ENCODE measurements at places on chromosomes 3 and 15.

DNA sequence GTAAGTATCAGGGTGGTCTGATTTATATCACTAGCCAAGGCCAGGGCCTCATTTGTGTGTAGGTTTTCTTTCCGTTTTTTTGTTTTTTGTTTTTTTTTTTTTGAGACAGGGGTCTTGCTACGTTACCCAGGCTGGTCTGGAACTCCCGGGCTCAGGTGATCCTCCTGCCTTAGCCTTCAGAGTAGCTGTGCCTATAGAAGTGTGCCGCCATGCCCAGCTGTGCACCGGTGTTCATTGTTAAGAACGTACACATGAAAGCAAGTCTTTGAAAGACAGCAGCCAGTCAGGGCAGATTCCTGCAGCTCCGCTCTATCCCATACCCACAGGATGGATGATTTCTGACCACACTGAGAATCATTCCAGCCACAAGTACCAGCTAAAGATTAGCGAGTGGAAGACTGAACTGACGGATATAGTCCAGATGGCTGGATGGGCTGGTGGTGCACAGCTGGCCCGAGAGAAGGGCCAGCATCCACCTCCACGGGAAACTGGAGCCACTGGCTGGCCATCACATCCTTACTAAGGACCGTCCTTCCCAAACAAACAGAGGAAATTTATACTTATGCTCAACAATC, 95.4 kb downstream of the PCSK6 start:
- DNase-seq = no peak

- DNase-seq = no peak
Measured at GRCh38 chr3:19931180-19931692, 2.8 kb downstream of the EFHB start.

DNA sequence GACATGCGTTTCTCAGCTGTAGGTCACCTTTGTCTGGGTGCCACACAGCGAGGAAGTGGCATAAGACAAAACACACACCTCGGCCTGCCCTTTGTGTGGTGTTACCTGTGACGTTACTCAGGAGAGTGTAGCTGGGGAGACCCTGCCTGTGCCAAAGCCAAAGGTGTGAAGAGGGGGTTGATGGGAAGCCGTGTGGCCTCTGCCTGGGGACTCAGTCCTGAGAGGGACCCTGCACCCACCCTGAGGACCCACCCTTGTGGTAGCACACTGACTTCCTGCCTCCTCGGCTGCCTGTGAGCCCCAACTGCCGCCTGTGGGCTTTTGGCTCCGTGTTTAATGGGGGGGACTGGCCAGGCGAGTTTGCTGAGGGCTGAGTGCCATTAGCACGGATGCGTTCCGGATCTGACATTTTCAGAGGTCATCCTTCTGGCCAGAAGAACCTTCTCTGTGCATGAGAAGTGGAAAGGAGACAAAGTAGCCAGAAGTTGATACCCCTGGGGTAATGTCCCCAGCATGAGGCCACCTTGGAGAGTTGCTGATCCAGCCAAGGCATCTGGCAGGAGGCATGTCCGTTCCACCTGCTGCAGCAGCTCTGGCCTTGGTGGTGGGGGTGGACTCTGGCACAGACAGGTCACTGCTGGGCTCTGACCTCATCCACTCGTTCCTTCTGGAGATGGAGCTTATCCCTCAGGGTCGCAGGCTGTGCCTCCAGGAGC, 51.8 kb upstream of the FURIN start:
- DNase-seq = no peak

GRCh38 chr15:98706986-98707385, 58.6 kb downstream of the IGF1R start:
- no peak for DNase-seq

DNA sequence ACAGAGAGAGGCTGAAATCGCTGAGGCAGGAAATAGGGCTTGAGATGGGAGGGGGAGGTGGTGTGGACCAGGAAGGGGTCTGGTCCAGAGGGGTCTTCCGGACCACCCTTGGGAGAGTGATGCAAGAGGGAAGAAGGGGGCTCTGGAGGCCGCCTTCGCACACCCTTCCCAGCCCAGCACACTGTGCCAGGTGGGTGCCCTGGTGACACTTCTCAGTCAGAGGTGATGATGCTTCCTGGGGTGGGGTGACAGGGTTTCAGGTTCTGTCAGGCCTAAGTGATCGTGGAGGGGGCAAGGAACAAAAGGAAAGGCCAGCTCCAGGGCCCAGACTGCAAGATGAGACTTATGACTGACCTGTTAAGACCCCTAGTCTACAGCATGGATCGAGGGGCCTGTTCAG, 12.7 kb downstream of the SEMA3G start:
- DNase-seq = no peak

GRCh38 chr3:42697289-42698051, 5.1 kb downstream of the HHATL start:
- DNase-seq = no peak

- DNase-seq = no peak
Measured at GRCh38 chr15:79136434-79137046, 46.0 kb upstream of the RASGRF1 start.

DNA sequence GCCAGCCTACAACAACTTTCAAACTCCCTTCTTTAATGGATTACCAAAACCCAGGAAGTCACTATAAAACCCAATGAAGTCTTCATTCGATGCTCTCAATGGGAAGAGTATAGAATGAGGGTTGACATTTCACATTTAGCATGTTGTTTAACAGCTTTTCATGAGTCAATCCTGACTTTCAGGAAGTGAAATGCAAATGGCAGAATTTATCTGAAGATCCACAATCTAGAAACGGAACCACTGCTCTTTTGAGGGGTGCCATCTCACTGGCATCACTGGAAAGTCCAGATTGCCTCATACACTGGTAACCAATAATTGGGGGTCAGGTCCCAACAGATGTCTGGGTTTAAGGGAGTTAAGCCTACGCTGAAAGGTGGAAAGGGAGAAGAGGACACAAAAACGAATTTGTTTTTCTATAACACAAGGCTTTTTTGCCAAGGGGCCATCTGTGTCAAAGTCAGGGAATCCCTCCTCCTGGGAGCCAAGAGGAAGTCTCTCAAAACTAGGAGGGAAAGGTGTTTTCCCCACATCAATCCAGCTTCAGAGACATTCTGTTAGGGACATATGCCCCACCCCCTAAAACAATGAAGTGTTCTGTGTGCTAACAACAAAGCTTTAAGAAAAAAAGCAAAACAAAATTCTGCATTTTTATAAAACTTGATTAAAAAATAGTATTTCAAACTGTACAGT, 12.0 kb upstream of the ATP1B3 start:
- no peak for DNase-seq

DNA sequence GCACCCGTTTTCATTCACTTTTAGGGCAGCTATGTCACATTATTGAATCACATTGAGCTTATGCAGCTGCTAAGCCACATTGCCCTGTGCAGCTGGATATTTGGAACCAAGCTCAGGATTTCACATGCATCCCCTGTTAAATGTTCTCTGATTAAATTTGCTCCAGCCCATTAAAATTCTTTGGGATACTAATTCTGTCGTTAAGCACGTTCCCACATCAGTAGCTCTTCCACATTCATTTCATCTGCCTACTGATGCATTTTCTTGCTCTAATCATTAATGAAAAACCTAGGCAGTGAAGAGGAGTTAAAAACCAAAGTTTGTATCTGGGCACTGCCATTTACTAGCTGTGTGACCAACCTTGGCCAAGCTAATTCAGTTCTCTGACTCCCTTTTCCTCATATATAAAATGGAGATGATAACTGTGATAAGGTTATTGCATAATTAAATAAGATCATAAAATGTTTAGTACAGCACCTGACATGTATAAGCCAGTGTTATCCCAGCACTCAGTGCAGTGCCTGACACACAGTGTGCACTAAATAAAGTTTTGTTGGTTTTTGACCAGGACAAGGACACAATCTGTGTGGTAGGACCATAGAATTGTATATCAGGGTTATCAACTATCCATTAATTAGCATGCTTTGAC, 222.2 kb upstream of the ATP11B start:
- DNase-seq = no peak

GRCh38 chr15:70121624-70122302, 24.0 kb upstream of the TLE3 start:
- no peak for DNase-seq

- no peak for DNase-seq
Measured at GRCh38 chr3:63328365-63328764, 50.3 kb downstream of the SYNPR start.

DNA sequence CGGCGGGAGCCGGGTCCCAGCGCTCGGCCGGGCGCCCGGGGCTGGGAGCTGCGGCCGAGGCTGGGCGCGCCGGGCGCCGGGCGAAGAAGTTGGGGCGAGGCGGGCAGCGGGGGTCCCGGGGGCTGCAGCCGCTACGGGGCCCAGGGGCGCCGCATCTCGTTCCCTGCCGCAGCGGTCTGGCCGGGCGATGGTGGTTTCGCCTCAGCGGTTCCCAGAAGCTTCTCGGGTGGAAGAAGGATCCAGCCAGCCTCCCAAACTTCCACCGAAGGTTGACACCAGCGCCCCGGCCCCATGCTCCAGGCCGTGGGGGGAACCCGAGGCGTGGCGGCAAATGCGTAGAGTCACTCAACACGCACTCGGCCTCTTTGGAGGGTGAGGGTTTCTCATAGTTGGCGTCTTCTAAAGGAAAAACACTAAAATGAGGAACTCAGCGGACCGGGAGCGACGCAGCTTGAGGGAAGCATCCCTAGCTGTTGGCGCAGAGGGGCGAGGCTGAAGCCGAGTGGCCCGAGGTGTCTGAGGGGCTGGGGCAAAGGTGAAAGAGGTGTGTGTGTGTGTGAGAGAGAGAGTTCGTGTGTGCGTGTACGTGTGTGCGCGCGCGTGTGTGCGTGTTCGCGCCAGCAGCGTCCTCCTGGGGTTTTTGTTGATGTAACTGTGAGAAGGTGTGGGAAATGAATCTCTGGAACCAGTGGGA, 940 bp downstream of the BOC start:
- no peak for DNase-seq

GRCh38 chr3:134361162-134361835, 12.9 kb downstream of the AMOTL2 start:
- DNase-seq = no peak

DNA sequence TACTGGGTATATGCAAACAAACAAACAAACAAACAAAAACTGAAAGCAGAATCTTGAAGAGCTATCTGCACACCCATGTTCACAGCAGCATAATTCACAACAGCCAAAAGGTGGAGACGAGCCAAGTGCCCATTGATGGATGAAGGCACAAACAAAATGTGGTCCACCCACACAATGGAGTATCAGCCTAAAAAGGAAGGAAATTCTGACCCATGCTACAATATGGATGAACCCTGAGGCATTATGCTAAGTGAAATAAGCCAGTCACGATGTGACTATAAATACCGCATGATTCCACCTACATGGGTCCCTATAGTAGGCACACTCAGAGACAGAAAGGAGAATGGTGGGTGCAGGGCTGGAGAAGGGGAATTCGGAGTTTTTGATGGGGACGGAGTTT, 24.1 kb downstream of the XPC start:
- no peak for DNase-seq

GRCh38 chr15:89593018-89593417, 17.7 kb downstream of the TICRR start:
- no peak for DNase-seq

- no peak for DNase-seq
Measured at GRCh38 chr15:75008629-75009326, 13.4 kb downstream of the SCAMP5 start.

GRCh38 chr3:53486961-53487654, 7.3 kb upstream of the CACNA1D start:
- DNase-seq = no peak

GRCh38 chr3:100830931-100831330, 121.6 kb downstream of the TFG start:
- no peak for DNase-seq

DNA sequence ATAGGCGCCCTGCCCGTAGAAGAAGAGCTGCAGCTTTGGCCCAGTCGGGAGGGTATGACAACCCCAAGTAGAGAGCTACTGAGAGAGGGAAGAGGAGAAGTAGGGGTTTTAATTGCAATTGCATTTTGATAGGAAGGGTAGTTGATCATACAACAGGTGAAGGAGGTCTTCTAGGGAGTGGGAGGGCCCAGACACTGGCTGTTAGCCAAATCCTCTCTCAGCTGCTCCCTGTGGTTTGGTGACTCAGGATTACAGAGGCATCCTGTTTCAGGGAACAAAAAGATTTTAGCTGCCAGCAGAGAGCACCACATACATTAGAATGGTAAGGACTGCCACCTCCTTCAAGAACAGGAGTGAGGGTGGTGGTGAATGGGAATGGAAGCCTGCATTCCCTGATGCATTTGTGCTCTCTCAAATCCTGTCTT, 408.9 kb upstream of the THBS1 start:
- no peak for DNase-seq

DNA sequence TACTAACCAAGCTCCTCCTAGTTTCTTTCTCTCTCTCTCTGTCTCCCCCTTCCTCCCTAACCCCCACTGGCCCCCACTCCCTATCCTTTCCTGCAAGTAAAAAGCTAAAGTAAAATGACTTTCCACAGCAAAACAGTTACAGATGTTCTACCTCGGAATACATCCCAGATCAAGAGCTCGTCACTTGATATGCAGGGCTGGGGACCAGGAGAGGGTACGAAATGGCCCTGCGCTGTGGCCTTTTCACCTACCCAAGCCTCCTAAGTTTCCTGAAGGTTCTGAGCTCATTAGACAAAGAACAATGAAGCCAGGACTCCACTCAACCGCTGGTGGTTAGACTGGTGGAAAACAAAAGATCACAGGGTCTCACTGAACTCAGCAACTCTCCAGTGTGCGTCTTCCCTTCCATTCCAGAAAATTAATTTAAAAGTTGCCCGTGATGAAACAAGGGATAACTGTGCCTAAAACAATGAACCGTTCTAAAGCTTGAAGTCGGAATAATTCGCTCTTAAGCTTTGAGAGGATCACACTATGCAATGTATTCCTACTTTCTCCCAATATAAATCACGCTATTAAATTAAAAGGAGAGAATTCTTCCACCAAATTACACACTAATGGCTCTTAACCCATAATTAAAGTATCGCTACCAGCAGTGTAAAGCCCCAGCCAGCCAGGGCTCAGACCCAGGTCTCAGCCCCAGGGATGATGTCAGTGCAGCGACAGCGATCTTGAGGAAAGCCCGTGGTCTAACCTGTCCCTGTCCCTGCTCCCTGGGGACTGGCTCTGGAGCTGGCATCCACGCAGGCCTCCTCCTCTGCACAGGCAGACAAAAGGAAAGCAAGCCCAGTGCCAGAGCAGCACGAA, 5.0 kb downstream of the VGLL4 start:
- no peak for DNase-seq

- no peak for DNase-seq
Measured at GRCh38 chr15:44034933-44035624, 160.0 kb downstream of the FRMD5 start.

DNA sequence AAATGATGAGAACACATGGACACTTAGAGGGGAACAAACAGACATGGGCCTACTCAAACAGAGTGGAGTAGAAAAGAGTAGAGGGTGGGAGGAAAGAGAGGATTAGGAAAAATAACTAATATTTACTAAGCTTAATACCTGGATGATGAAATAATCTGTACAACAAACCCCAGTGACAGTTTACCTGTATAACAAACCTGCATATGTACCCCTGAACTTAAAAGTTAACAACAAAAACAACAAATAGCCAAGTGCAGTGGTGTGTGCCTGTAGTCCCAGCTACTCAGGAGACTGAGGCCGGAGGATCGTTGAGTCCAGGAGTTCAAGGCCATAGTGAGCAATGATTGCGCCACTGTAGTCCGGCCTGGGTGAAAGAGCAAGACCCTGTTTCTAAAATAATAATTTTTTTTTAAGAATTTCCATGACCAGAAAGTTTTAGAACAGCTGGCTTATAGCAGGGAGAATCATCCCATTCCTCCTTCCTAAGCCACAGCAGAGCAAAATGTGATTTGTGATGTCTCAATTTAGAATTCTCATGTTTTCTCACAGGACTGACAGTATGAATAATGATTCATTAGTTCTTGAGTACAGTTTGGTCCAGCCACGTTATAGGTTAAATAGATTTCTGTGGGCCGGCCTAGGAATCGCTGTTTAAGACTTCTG, 150.0 kb downstream of the ZNF609 start:
- no peak for DNase-seq
